ENCODE measurements at places on chromosomes 7 and 10.
A peak's percentile ranks its signal among the peaks of the same experiment; 100 is the strongest.

DNA sequence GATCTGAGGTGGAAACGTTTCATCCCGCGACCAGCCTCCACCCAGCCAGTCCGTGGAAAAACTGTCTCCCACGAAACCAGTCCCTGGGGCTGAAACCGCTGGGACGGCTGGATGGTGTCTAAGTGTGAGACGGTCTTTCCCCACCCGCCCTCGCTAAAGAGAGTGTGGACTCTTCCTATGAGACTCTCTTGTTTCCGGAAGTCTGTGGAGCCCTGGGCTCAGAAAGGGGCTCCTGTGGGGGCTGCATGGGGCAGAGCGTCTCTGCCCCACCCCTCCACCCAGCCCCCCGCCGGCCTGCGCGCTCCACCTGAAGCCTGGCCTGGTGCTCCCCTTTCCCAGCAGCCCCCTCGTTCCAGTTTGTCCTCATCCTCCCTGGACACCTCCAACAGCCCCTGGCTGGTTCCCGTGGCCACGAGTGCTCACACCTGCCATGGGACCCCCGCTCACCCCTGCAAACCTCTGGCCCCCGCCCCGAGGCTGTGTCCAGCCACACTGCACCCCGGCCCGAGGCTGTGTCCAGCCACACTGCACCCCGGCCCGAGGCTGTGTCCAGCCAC lies 28.7 kb downstream of the CFAP46 start:
- no peak for DNase-seq

- DNase-seq: no peak
Observed at GRCh38 chr10:23676296-23676695, 237.4 kb downstream of the OTUD1 start.

GRCh38 chr7:97016381-97017191 lies 8.0 kb downstream of the DLX5 start:
- peak; percentile 59 for DNase-seq

- no peak for DNase-seq
Observed at GRCh38 chr10:102342958-102343357, 52.5 kb upstream of the NFKB2 start.

- no peak for DNase-seq
Observed at GRCh38 chr10:30587522-30588031, 42.0 kb downstream of the LYZL2 start.

- no peak for DNase-seq
Observed at GRCh38 chr10:107487284-107487683, 322.8 kb upstream of the SORCS1 start.

GRCh38 chr7:70752794-70753241 lies 379.1 kb upstream of the GALNT17 start:
- DNase-seq: no peak

DNA sequence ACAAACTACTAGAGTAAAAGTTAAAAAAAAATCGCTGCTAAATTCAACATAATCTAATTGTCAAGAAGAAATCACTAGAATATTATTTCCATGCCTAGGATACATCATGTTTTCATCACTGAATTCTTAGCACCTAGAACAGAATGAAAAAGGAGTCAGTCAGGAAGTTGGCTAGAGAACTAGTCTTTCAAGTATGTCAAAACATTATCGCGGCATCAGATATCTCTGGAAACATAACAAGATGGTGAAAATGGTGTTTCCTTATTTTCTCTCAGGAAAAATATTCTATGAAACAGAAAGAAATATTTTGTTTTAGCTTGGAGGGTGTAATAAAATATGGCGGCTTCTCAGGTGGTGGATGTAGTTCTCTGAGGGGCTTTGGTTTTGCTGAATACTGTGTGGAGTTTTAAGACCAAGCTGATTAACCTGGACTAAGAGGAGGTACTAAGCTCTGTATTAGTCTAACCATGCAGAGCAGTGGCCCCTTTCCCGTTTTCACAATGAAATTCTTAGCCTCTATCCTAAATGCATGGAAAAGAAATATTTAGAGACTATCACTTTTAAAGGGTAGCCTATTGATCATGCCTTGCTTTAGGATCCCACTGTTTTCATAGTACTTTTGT lies 205.6 kb downstream of the MDFIC start:
- DNase-seq: no peak

DNA sequence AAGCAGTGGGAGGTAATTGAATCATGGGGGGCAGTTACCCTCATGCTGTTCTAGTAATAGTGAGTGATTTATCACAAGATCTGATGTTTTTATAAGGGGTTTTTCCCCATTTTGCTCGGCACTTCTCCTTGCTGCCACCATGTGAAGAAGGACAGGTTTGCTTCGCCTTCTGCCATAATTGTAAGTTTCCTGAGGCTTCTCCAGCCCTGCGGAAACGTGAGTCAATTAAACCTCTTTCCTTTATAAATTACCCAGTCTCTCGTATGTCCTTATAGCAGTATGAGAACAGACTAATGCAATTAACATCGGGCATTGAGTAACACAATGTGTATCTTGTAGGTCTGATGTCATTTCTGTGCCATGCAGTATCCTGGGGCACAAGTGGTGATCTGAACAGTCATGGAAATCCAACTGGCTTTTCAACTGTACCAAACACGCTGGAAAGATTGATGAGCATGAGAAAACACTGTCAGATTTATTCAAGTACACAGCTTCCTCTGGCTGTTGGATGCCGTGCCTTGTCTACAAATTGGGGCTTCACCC lies 208.6 kb upstream of the KIAA1217 start:
- no peak for DNase-seq

GRCh38 chr7:14092331-14092730 lies 102.9 kb upstream of the ETV1 start:
- DNase-seq: no peak

GRCh38 chr10:1249142-1249920 lies 193.1 kb downstream of the WDR37 start:
- DNase-seq: peak; percentile 34

- DNase-seq: no peak
Observed at GRCh38 chr7:122706836-122707235, 4.1 kb upstream of the RNF148 start.

DNA sequence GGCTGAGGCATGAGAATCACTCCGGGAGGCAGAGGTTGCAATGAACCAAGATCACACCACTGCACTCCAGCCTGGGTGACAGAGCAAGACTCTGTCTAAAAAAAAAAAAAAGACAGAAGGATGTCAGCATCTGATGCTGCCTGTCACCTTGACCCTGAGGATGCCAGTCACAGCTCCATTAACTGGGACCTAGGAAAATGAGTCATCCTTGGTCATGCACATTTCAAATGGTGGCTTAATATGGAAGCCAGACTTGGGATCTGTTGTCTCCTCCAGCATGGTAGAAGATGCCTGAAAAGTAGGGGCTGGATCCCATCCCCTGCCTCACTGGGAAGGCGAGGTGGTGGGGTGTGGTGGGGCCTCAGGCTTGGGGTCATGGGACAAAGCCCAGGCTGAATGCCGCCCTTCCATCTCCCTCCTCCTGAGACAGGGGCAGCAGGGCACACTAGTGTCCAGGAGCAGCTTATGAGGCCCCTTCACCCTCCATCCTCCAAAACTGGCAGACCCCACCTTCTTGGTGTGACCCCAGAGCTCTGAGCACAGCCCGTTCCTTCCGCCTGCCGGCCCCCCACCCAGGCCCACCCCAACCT lies 1.3 kb downstream of the NOS3 start:
- DNase-seq: no peak

DNA sequence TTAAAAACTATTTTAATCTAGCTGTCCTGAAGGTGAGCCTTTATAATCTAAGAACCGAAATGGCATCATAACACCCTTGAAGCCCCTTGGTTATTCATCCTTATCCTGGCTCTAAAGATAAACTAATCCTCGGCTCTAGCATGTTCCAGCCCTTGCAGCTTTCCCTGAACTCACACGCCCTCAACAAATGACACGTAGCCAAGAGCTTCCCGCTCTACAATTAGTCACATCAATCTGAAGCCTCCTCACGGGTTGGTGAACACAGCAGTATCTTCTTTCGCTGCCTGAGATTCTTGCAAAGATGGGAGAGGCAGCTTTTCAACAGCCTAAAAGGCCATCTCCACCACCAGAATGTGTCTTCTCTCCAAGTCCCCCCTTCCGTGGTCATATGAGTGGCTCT lies 4.1 kb downstream of the FRMD4A start:
- DNase-seq: no peak

DNA sequence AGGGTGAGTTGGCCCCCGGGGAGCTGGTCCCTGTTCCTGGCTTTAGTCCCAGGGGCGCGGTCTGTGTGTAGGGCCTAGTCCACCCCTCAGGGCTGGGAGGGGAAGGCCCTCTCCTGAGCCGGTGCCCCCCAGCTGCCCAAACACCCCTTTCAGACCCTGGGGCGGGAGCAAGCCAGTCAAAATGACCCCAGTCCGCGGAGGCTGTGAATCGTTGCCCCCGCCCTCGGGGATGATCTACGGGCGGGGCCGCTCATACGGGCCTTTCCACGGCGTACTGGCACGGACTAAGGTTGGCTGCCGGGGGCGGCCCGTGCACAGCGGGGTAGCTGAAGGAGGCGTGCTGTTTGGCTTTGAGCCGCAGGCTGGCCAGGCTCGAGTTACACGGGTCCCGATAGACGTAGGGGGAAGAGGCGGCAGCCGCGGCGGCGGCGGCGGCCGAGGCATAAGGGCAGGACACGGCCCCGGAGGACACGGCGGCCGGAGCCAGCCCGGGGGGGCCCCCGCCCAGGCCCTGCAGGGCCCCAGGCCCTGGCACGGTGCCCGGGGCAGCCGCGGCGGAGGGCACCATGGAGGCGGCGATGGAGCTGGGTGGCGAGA lies 4.3 kb downstream of the ELOVL3 start:
- peak; percentile 76 for DNase-seq

GRCh38 chr7:7434329-7434728 lies 101.3 kb downstream of the COL28A1 start:
- no peak for DNase-seq

GRCh38 chr7:38169847-38170246 lies 8.2 kb upstream of the STARD3NL start:
- peak; percentile 49 for DNase-seq

DNA sequence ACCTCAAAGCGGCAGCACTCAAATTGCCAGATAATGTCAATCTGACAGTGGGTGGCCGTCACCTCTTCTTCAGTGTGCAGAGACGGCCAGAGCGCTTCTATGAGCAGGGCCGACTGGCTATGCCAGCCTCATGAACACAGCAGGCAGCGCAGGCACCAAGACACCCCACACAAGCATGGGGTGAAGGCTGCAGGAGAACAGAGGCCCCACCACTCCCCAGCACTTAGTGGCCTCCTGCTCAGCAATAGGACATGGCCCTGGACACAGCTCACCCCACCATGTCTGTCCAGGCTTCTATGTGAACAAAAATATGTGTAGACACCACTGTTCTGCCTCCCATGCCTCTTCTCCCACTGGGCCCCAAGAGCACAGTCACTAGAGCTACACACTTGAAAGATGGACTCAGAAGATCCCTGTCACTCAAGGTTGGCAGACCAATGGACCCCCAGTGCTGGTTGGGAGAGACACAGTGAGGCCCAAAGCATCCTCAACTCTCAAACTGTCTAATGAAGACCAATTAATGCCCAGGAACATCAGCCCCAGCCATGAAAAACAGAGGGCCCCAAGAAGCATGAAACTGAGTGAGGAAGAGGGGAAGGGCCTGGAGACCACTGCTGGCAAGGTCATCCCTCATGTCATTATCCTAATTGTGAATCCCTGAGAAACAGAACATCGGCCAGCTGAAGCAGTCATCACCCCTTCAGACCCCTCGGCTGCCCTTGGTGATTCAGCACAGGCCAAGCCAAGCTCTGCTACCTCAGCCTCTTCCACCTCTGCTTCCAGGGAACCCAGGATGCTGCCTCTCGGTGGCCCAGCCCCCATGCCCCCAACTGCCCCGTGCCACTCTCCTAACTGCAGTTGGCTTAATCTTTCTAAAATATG lies 77.7 kb downstream of the GRID1 start:
- DNase-seq: peak; percentile 12

DNA sequence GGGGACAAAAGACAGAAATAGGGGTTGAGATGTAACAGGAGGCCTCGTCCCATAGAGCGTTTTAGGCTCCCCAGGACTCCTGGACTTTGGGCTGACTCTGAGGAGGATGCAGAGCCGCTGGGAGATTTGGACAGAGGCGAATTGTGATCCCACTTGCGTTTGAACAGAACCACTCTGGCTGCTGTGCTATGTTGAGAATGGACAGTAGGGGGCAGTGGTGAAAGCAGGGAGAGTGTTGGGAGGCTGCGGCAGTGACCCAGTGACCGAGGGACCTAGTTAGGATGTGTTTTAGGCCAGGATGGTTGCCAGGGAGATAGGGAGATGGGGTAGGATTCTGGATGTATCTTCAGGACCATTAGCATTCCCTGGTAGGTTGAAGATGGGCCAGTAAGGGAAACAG lies 271.6 kb downstream of the CCDC3 start:
- no peak for DNase-seq

GRCh38 chr7:151226560-151226874 lies 488 bp downstream of the ABCF2 start:
- no peak for DNase-seq

DNA sequence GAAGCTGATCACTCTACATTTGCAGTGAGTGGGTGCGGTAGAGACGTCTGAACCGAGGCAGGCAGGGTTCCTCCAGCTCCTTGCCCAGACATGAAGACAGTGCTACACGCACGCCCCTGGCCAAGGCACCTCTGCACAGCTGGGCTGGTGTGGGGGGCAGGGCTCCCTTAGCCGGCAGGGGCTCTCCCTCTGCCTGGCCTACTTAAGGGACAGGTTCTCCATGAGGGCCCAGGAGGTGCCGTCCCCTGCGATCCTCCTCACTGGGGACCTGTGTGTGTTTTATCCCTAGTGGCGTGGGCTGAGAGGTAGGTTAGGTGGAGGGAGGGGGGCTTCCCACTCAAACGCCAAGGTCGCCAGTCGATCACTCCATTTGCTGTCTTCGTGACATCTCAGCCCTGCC lies 35.3 kb downstream of the IL15RA start:
- no peak for DNase-seq

GRCh38 chr7:99768471-99768870 lies 15.5 kb downstream of the CYP3A4 start:
- DNase-seq: no peak

GRCh38 chr7:158422887-158423560 lies 164.6 kb downstream of the PTPRN2 start:
- peak; percentile 18 for DNase-seq

Measured in right forelimb (tissue), 1 donor.